ENCODE measurements at places on chromosomes 6 and 20.
A peak's percentile ranks its signal among the peaks of the same experiment; 100 is the strongest.

DNA sequence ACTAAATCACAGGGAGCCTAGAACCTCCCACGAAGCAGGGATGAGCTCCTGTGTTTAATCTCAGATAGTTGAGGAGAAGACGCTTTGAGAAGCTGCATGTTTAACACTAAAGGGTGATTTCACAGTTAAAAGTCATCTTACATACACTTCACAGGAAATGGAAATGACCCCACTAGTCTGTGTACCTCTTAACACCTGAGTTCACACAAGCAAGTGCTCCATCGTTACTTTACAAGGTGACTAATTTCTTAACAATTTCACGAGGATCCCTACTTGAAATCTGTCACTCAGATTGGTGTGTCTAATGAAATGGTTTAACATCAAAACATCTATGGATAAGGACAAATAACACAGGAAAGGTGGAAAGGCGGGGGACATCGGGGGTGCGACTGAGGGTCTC lies 93.8 kb upstream of the RPS6KA2 start:
- no peak for DNase-seq

DNA sequence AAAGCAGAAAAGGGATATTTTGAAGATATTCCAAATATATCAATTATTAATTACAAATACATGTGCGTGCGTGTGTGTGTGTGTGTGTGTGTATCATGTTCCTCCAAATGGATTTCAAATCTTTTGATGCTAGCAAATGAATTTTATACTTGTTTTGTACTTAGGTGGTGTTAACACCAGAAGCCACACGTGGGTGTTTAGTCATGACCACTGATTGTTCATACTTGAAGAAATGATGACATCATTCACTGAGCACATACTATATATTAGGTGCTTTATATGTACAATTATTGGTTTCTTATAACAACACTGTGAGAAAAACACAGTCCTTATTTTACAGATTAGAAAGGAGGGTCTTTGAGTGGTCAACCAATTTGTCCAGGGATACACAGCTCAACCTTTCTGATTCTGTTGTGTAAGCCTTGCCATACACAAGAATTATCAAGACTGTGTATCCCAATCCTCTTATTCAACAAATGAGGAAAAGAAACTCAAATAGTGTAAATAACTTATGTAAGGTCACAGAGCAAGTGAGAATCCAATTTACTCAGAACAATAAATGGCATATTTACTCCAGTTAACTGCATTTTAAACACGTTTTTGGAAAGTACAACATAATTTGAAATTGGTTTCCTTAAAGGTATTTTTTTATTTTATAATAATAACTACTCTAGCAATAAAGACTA lies 88.5 kb downstream of the BCAS1 start:
- DNase-seq = no peak

GRCh38 chr6:101926149-101926925 lies 532.8 kb downstream of the GRIK2 start:
- no peak for DNase-seq

GRCh38 chr6:42971746-42972327 lies 7.1 kb downstream of the PEX6 start:
- DNase-seq = no peak

DNA sequence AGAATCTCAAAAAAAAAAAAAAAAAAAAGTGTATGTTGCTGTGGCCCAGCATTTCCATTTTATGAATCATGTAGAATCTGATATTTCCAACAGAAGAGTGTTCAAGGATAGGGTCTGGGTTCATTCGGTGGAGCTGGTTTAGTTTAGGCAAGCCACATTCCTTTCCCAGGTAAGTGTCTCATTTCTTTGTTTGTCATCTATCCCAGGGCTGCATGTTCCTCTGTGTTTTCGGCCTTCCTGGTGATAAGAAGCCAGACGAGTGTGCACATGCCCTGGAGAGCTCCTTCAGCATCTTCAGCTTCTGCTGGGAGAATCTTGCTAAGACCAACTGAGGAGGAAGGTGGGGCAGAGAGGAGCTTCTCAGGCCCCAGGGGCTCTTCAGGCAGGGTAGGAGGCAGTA lies 38.2 kb downstream of the NFYA start:
- no peak for DNase-seq

GRCh38 chr6:150006961-150007464 lies 18.3 kb downstream of the RAET1L start:
- peak; percentile 73 for DNase-seq

- no peak for DNase-seq
Measured at GRCh38 chr20:52484438-52484837, 292.9 kb upstream of the ZFP64 start.

DNA sequence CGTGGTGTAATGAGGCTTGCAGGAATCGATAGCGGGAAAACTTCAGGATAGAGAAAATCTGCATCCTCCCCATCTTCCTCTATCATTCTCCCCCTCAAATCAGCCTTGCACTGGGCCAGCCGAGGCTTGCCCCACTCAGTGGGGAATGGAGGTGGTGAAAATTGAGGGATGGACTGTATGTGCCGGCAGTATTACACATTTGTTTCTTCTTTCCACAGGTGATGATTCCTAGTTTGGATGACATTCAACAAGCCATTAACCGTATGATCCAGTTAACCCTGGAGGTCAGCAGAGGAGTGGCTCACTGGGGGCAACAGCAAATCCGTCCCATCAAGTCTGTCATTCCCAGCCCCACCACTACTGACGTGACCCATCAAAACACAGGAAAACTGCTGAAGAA lies 100.1 kb downstream of the DNAH8 start:
- DNase-seq = no peak

DNA sequence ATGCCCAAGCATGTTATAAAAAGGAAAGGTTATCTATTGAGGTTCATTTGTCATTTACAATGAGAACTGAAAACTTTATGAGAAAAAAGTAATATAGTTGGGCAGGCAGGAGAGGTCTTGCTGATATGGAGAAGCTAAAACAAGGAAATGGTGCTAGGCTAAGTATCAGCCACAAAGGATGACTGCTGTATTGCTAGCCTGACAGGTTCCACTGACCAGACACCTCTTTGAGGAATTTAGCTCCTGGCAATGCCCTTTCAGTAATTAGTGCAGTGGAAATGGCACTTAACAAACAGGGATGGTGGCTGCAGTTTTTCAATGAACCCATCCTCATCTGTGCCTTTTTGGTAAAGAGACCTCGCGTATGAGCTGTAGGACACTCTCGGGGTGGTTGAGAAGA lies 284.4 kb downstream of the ZFAND3 start:
- no peak for DNase-seq

- no peak for DNase-seq
Measured at GRCh38 chr6:96700915-96701314, 136.4 kb downstream of the GPR63 start.

DNA sequence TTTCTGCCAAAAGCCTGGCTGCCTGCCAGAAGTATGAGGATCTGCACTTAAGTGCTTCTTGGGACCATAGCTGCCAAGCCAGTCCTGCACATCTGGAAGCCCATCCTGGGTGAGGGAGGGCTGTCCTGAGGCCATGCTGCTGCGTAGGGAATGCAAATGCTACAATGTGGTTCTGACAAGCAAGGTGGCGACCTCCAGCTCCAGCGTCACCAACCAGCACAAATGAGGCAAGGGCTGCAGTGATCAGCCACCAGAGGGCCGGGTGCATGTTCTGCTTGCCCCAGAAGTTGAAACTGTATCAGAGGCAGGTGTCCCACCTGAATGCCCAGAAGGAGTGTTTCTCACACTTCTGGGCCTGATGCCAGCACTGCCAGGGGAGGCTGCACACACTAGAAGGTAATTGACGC lies 99.1 kb upstream of the KCNQ5 start:
- DNase-seq = peak; percentile 12

DNA sequence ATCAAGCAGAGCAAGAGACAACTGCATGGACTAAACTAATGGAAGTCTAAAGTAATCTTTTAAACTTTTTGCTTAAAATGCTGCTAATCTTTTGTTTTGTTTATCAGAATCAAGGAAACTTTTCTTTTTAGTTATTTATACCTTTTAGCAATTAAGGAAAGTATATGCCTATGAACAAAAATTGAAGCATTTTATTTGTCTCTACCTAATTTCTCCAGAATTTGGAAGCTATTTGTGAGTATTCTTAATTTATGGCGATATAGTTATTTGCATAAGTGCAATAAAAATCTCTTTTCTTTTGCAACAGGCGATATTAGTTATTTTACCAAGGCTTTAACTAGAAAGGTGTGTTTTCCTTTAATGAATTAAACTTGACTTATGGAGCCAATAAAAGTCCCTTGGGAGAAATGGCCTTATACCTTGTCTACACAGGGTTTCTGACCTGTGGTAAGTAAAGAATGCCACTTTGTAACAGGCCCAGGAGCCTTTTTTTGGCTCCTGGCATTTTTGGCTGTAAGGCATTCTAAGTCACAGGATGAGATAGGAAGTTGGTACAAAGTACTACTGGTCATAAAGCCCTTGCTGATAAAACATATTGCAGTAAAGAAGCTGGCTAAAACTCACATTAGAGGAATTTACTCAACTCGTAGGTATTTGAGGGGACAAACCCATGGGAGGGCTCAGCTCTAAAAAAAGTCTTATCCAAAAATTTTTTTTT lies 37.2 kb downstream of the TMEM14A start:
- no peak for DNase-seq

DNA sequence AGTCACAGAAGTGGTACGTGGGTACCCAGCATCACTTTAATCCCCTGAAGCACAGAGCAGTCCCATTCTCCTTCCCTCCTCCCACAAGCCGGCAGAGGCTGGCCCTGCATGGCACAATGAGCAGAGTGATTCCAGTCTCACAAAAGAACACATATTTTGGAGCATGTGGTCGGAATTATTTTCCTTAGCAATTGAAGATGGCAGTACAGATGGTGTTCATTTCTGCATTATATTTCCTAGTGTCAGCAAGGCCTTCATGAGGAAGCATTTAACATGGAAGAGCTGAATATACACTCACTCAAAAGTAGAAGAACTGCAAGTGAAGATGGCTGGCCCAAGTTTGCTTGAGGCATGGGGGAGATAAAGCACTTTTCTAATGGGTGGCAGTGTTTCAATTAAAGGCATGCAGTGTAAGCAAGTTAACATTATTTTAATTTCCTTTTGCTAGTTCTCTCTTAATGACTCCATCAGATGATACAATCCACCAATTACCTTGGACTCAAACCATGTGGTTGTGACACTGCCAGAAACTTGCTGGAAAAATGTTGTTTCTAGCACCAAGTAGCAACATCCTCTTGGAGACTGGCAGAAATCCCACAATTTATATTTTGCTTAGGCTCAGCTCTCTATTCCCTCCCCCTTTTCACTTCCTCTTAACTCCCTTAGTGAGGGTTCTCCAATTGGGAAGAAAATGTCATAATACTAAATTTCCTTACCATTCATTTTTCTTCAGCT lies 74.4 kb downstream of the ARHGAP18 start:
- no peak for DNase-seq

- DNase-seq = no peak
Measured at GRCh38 chr20:33475381-33476152, 14.3 kb upstream of the CBFA2T2 start.

- DNase-seq = no peak
Measured at GRCh38 chr6:1382883-1383728, 6.3 kb upstream of the FOXF2 start.

GRCh38 chr6:117538615-117539014 lies 56.1 kb downstream of the DCBLD1 start:
- DNase-seq = no peak

GRCh38 chr20:24698706-24699206 lies 229.3 kb downstream of the SYNDIG1 start:
- DNase-seq = no peak

DNA sequence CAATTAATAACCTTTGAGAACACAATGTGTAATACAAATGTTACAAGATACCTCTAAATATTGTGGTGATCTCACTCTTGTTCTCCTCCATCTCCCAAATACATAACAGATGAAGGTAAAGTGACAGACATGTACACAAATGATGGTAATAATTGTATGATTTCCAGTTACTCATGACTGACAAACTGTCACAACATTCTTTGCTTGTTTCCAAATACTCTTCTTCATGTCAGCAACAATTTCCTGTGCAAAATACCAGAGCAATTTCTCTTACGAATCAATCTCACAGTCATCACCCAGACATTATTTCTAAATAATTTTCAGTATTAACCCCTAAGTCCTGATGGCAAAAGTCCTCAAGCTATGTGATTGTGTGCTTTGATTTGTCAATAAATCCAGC lies 92.9 kb downstream of the RPS12 start:
- no peak for DNase-seq

- DNase-seq = no peak
Measured at GRCh38 chr6:73481969-73482368, 20.4 kb downstream of the MTO1 start.

- no peak for DNase-seq
Measured at GRCh38 chr6:166768761-166769160, 141.7 kb upstream of the RPS6KA2 start.

DNA sequence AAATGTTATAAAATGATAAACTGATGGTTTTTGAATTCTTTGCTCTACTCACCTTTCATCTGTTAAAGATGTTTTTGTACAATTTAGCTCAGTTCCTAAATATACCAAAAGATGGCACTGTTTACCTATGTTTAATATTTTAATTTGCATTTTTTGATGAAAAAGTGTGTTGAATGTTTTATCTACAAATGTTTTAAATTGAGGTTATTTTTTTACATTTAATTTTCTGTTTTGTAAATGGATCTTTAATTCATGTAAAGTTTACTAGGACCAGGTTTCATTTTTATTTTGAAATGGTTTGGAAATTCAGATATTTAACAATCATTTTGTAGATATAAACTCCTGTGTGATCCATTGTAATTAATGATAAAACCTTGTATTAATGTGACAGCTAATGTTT lies 30.0 kb downstream of the CDKAL1 start:
- no peak for DNase-seq

DNA sequence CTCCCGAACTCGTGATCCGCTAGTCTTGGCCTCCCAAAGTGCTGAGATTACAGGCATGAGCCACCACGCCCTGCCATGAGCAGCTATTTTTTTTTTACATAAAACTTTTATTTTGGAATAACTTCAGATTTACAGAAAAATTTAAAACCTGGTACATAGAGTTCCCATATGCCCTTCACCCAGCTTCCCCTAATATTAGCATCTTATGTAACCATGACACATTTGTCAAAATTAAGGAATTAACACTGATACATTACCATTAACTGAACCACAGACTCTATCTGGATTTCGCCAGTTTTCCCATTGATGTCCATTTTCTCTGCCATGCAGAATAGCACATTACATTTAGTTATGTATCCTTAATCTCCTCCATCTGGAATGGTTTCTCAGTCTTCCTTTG lies 14.3 kb upstream of the RALGAPB start:
- DNase-seq = no peak

DNA sequence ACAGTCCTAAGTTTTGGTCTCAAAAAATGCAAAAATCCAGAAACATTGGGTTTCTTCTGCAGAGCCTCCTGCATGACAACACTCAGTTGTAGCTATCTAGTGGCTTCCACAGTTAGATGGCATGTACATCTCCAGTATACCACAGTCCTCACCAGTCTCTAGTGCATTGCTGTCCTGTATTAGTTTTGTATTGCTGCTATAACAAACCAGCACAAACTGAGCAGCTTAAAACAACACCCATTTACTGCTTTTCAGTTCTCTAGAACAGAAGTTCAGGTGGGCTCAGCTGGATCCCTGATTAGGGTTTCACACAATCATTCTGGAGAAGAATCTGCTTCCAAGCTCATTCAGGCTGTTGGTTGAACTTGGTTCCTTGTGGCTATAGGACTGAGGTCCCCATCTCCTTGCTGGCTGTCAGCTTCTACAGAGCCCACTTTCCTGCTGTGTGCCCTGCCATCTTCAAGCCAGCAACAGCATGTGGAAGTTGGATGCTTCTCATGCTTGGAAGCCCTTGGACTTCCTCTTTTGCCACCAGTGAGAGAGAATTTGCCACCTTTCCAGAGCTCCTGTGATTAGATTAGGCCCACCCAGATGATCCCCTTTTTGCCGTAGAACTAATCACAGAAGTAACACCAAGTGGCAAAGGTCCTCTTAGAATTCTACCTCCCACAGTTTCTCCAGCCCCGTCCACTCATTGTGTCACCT lies 48.9 kb upstream of the TBC1D7 start:
- no peak for DNase-seq

Measured in CD8-positive, alpha-beta T cell (primary cell).